PC-3 (cell line): ENCODE measurements at places on chromosomes 5 and 9. TPM values are rescaled to one million over a fixed set of nuclear protein-coding genes. Genes with fewer than 3 reads are reported as not detected.

DNA sequence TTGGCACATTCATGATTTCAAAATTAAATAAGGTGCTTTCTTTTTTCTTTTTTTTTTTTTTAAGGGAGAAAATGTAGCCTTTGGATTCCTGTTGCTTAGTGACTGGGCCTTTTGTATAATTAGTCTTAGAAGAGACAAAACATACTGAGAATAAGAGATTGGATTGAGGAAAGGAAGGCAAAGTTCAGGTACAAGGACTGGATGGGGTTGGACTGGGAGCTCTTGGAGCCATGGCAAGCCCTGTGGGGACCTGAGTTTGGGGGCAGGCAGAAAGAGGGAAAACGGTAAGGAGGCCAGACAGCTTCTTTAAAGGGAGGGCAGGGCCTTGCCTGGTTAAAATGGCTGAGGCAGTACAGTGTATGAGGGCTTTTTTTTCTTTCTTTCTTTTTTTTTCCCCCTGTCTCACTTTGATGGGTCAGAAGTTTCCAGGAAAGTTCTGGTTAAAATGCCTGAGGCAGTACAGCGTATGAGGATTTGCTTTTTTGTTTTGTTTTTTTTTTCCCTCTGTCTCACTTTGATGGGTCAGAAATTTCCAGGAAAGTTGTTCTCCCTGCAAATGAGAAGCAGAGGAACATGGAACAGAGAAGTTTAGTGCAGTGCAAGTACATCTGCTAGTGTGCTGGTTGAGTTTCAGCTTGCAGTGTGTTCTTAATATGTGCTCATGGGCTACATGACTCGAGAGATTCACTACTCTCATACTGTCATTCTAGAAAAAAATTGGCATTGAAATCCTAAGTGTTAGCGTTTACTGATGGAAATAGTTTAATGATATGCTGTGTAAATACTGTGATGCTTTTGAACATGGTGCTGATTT is 16.8 kb downstream of the SNX18 start:
- no peak for DNase-seq

DNA sequence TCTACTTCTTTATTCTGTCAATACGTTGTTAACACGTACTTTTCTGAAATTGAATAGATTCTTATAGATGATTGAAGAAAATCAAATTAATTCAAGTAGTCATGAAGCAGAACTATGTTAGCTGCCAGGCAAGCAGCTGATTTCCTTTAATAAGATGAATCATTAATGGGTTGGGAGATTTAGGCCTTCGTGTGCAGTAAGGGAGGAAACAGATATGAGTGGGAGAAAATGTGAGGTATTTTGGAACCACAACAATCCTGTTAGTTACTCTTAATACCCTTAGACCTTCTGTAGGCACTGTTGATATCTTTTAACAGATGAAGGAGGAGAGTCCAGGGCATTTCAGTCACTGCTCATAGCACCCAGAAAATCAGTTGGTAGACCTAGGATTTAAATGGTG is 121.0 kb downstream of the AOPEP start:
- peak; percentile 43 for DNase-seq

- DNase-seq, result no peak
Observed at GRCh38 chr9:107805201-107805600, 315.6 kb upstream of the KLF4 start.

DNA sequence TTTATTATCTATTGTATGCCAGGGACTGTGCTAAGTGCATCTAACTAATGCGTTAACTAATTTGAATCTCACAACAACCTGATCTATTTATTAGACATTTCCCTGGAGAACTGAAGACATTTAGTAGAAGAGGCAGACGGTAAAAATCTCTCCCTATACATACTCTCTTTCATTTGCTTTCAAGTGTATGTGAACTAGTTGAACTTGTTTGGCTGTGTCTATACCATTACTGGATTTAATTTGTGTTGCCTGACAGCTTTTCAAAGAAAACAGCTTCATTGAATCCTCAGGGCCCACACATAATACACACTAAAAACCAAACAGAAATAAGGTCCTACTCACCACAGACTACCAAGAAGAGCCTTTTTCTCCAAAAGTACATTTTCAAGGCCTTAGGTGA is 133.6 kb upstream of the NR3C1 start:
- no peak for DNase-seq

DNA sequence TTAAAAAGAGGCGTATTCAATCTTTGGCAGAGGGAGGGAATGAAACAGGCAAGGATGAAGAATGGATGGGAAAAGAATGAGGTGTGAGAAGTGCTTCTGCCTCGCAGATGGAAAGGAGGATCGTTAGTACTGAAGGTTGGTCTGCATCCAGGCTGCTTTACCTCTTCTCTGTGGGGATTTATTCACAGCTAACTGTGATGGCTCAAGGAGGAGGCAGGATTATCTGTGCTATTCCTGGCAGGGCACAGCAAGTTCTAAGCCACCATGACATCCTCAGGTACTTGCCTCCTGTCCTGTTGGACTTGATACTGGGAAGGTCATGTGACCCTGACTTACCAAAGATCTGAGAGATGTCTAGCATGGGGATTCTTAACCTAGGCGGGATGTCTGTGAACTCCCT is 84.3 kb downstream of the GDNF start:
- no peak for DNase-seq

DNA sequence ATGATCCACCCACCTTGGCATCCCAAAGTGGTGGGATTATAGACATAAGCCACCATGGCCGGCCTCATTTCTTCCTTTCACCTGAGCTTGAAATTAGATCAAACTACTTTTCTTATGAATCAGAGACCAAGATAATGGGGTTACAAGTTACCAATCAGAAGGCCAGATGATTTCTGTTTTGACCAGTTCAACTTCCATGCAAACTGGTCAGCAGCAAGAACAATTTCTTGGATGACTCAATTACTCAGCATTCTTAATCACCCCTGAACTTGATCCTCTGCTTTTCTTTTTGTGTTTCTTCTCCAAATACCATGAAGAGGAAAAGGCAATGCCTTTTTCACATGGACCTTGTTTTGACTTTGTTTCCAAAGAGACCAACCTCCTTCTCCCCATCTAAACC is 10.0 kb upstream of the PLIN2 start:
- DNase-seq, result peak; percentile 50

DNA sequence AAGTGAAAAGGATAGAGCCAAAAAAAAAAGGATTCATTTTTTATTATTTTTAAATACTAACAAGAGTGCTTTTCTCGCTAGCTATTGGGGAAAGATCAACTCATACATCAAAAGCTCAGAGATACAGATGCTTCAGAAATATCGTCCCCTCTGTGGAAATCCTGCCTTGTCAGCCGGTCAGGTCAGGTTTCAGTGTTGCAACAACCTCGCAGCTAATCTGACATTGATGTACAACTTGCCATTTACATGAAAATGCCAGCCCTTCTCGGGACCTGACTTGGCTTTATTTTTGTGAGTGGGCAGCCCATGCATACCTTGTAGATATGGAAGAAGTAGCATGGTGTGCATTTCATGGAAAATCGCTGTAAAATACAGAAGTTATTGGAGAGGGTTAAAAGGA is 358.8 kb upstream of the ADAMTS16 start:
- DNase-seq, result no peak

GRCh38 chr9:108903420-108904103 is 30.4 kb downstream of the ELP1 start:
- peak; percentile 27 for DNase-seq

The FREM1 gene
- 0.52 and 1.2 TPM in 2 replicates for total RNA-seq

The SAXO1 gene
- not detected in 2 replicates for total RNA-seq

The PAEP gene
- not detected in 2 replicates for total RNA-seq

The C5orf52 gene
- total RNA-seq, result 0.84 TPM in 1 of 2 replicates, not detected in the other
